ENCODE measurements at places on chromosomes 5 and 9. TPM values are rescaled to one million over a fixed set of nuclear protein-coding genes. Genes with fewer than 3 reads are reported as not detected.

The TMEM8B gene
- total RNA-seq, result 44.4 TPM

The ANKRD18A gene
- 32.3 TPM for total RNA-seq

The FSD1L gene
- total RNA-seq, result 32.5 TPM

The LCN1 gene
- not detected for total RNA-seq

The PCSK1 gene
- total RNA-seq, result 11.6 TPM

The IPO11 gene
- 23.5 TPM for total RNA-seq

The RETREG1 gene
- 6.3 TPM for total RNA-seq

The ANKRD34B gene
- not detected for total RNA-seq

The SIGMAR1 gene
- total RNA-seq, result 44.4 TPM

The BHMT2 gene
- not detected for total RNA-seq

The FCN2 gene
- not detected for total RNA-seq

The ZNF454 gene
- 9.3 TPM for total RNA-seq

All from glutamatergic neuron (in vitro differentiated cells).